Stimulated activated CD8-positive, alpha-beta memory T cell treated with anti-CD3 and anti-CD28 coated beads, Interleukin-2, amount 100 ng/mL, for 1 hour (primary cell): ENCODE measurements at places on chromosomes 5 and 9.

DNA sequence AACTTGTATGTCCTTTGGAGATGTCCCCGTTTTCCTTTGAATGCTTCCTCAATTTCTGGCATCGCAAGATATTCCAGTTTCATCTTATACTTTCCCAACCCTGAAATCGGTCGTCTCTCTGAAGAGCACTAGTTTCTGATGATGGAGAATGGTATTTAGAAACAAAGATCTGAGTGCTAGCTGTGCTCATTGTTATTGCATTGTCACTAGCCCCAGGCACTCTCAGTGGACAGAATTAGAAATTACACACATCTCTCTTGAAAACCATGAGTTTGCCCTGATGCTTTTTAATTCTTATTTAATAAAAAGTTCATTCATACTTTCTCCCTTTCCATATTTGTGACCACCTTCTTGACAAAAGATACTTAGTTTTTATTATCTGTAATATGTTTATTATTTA lies 67.7 kb downstream of the C9orf152 start:
- DNase-seq: no peak

GRCh38 chr5:126143622-126144021 lies 279.6 kb upstream of the GRAMD2B start:
- DNase-seq: no peak

DNA sequence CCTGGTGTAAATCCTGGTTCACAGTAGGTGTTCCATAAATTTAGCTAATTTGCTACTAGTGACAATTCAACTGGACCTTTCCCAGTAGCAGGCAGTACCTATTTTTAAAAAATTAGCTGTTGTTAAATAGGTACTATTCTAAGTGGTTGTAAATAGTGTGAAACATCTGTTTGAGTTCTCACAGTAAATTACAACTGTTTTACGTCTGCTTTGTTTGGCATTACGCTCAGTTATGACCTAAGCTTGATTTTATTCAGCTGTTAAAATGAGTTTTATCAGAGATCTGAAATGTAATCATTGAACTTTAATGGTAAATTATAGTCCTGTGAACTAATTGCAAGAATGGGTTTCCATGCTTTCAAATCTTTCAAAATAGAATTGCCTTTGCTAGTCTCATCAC lies 93.9 kb downstream of the GPBP1 start:
- no peak for DNase-seq

GRCh38 chr5:172276214-172276613 lies 7.3 kb downstream of the UBTD2 start:
- DNase-seq: no peak

GRCh38 chr5:109485030-109485429 lies 75.3 kb upstream of the PJA2 start:
- DNase-seq: no peak

DNA sequence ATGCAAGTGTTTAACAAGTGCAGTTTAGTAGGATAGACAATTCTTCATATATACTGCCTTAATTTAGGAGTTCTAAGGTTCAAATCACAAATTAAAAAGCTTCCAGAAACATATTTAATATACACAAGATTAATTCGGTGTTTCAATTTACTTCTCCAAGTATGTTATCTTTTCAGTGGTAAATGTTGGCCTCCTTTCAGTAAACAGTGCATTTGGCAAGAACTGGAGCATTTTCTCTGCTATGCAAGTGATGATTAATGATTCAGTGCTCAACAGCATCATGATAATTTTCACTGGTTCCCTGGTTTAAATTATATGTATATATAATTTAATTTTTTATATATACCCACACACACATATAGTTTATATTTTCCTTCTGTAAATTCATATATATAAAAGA lies 541.7 kb downstream of the EFNA5 start:
- DNase-seq: no peak

DNA sequence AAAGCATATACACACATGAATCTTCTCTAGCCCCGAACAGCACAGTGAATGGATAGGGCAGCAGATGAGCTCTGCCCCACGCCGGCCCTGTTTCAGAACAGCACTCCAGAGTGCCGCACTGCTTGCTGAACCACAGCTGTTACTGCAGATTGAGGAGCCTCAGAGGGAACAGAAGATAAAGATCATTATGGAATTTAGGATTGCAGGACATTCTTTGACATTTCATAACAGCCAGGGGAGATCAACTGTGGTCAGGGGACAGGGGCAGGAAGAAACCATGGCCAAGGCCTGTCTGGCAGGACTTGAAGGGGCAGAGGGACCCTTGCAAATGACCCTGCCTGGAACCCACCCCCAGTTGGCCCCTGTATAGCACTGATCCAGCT lies 20.6 kb downstream of the IRF1 start:
- DNase-seq: no peak

- no peak for DNase-seq
Measured at GRCh38 chr9:134595014-134595413, 46.6 kb upstream of the COL5A1 start.

GRCh38 chr9:34591917-34592866 lies 2.7 kb upstream of the CNTFR start:
- no peak for DNase-seq

DNA sequence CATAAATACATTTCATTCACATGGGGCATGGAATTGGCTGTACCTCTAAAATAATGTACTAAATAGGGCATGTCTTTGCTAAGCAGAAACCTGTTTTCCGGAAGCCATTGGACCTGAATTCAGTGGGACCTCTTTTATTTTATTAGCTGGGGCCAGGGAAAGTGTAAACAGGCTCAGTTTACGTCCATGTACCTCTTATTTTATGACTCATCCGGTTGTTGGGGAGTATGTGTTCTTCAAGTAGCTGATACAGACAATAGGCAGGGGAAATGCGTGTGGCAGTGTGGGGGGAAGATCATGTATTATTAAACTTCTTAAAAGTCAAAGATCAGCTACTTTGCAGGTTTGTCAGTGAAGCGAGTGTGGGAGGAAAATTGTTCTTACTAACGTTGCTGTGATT lies 1.4 kb upstream of the GDNF start:
- DNase-seq: no peak

- peak; percentile 3 for DNase-seq
Measured at GRCh38 chr5:148957591-148958202, 105.2 kb downstream of the SH3TC2 start.

DNA sequence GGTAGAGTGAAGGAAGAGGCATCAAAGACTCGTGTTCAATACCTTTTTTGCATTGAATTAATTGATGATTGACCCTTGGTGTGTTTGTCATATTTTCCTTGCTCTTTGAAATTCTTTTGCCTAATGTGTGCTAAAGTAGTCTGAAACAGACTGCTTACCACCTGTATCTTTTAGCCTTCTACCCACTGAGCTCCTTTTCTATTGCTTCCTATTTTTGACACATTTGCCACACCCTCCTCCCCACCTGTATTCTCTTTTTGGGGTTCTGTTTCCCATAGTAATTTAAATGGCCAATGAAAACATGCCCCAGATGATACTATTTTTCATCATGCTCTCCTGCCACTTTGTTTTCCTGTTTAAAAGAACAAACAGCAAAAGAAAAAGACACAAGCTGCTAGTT lies 78.5 kb downstream of the ZCCHC7 start:
- no peak for DNase-seq

DNA sequence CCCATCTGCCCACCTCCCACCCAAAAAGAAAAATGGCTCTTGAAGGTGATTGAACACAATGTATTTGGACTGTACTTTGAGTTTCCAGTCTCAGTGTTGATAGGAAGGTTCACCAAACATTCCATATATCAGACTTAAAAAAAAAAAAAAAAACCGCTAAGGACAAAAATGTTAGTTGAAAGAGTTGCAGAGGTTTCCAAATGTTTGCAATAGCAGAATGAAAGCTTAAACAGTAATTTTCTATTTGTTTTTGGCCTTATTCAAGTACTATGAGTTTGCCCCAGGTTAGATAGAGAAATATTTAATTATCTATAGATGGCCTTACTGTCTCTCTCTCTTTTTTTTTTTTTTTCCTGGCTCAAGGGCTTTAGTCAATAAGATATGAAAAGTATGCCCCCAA lies 6.1 kb downstream of the LRRTM2 start:
- no peak for DNase-seq

DNA sequence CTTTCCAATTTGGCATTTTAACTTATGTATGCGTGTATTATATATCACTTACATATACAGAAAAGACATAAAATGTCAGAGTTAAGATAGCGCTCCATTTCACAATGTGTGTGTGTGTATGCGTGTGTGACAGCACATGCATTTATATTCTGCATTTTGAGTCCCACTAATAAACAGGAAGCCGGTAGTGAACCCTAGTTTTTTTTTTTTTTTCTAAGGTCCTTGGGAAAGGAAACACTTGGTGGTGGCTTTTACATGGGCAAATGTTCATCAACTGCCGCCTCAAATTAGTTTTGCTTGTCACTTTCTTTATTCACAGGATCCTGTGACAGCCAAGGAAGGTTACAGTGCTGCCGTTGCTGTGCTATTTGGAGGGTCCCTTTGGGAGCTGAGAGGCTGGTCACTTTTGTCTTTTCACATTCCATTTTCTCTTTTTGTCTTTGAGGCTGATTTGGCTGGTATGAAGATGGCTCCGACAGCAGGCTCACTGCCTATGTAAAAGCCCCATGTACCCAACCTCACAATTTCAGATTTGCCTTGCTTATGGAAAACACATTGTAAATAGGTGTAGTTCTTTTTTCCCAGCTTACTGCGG lies 298.9 kb downstream of the CSNK1G3 start:
- no peak for DNase-seq

- no peak for DNase-seq
Measured at GRCh38 chr5:11174591-11174990, 413.6 kb upstream of the DAP start.

DNA sequence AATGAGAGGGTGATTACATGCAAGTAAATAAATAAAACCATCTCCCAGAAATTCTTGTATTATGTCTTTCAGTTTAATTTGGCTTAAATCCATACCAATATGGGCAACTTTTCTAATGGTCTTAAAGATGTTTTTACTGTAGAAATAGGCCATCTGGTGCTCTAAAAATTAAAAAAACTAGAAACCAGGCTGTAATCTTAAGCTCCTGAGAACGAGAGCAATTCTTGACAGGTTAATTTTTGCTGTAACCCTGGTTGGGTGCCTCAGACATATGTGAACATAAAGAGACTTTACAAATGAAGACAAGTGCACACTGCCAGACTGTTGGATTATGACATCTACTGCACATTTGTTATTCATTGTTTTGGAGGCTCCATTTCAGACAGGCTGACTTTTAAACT lies 246.8 kb upstream of the DAB2 start:
- DNase-seq: no peak

- no peak for DNase-seq
Measured at GRCh38 chr5:151130922-151131891, 26.4 kb downstream of the ANXA6 start.

DNA sequence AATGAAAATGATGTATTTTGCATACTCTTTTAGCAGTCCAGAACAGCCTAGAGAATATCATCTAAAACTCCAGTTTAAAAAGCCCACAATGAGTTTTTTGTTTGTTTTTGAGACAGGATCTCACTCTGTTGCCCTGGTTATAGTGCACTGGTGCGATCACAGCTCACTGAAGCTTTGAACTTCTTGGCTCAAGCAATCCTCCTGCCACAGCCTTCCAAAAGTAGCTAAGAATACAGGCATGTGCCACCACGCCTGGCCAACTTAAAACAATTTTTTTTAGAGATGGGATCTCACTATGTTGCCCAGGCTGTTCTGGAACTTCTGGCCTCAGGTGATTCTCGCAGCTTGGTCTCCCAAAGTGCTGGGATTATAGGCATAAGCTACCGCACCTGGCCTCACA lies 175.7 kb downstream of the FBN2 start:
- DNase-seq: no peak

GRCh38 chr9:13110766-13111417 lies 168.6 kb downstream of the MPDZ start:
- no peak for DNase-seq

DNA sequence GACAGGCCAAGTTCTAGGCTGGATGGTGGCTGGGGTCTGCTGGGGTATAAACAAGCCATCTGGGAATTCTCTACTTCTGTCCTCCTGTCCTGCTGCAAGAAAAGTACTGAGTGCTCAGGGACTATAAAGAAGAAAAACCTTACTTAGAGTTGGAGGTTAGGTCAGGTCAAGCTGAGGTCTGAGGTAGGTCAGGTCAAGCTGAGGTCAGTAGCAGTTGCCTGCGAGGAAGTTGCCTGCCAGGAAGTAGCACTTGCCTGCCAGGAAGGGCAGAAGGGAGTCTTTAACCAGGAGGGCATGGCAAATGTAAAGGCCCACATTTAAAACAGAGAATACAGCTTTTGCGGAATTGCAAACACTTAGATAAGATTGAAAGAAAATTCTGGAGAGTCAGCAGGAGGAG lies 51.3 kb upstream of the PRLR start:
- DNase-seq: no peak

DNA sequence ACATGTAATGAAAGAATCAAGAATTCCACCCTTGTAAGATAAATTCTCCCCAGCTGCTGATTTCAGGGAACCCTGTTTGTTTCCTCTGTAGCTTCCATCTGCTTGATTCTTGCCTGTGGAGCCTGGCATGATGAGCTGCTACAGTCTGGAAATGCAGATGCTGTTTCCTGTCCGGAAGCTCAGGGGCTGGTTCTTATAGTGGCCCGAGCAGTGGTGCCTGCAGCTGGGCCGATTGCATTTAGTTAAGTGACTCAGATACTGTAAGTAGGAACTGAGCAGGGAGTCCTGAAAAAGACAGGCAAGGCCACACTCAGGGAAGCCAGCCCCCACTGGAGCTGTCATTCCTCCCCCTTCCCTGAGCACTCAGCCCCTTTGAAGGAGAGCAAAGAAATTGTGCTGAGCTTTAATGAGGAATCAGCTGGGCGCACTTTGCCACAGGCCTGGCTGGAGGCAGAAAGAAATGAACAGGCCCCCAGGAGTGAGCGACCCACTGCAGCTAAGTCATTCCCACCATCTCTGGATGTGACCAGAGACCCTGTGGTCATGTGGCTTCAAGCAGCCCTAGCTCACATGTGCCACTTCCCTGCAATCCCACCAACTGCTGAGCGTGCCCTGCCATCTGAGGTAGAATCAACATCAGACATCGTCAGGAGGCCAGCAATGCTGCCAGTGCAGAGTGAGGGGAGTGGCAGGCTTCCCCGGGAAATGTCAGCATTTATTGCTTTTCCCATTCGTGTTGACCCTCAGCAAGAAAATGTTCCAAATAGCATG lies 206.0 kb upstream of the WWC1 start:
- DNase-seq: no peak

- DNase-seq: no peak
Measured at GRCh38 chr5:36685631-36686288, 79.4 kb downstream of the SLC1A3 start.

- no peak for DNase-seq
Measured at GRCh38 chr9:116844621-116845020, 157.5 kb downstream of the TRIM32 start.
